NCI-H1694 treated with DMSO at 0.1 percent for 48 hours (cell line): ENCODE measurements at places on chromosomes 1 and 21.

- DNase-seq = no peak
Measured at GRCh38 chr1:102595106-102595505, 513.2 kb downstream of the COL11A1 start.

DNA sequence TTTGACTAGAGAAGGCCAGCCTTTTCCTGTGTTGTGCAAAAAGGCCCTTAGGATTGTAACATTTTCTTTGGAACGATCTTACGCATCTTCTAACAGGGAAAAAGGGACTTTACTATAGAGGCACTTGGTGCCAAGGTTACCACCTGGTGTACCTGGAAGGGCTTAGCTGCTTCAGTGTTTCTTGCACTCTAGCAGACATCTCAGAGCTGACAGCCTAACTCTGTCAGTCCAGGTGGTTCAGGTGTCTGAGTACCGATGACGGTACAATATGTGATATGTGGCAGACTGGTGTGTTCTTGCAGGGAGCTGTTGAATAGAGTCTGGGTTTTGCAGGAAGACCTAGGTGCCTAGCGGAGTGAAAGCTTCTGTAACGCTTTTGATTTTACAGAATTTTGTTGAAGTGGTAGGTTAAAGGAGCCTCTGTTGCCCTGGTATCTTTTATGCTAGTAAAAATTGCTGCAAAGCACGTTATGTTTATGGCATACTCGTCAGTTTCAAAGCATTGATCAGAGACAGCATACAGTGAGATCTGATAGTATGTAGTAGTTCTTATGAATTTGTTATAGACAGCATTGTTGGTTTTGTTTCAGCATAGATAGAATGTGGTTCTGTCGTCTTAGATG is 1.4 kb downstream of the MAGI3 start:
- DNase-seq = peak; percentile 24

GRCh38 chr1:6141592-6141991 is 38.5 kb downstream of the CHD5 start:
- DNase-seq = no peak

DNA sequence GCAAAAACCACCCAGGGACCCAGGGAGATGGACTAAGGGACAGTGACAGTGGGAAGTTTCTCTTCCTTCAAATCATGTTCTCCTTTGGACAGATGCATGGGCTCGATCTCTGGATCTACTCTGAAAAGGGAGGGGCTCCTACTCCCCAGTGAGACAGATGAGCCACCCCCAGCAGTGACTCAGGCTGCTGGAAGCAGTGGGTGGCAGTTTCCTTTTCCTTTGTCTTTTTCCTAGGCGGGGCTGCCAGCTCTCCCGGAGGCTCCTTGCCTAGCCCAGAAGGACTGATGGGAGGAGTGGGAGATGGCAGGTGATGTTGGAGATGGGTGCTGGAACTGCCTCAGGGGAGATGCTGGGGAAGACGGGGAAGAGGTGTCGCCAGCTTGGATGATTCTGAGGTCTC is 41.0 kb upstream of the IGSF21 start:
- no peak for DNase-seq

GRCh38 chr1:1278620-1279019 is 1.6 kb upstream of the SCNN1D start:
- DNase-seq = no peak

DNA sequence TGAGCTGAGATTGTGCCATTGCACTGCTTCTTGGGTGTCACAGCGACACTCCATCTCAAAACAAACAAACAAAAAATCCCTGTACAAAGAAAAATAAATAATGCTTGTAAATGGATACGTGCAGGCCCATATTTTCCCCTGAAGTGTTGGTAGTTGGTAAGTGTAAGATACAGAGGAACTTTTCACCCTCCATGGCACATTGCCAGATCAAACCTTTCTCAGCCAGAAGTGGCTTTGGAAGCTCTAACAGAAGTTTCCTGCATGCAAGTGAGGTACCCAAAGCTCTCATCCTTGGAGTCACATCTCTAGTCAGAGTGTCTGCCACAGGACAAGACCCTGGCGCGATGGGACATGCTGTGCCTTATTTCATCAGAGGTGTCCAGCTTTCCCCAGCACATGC is 7.3 kb downstream of the NDUFV3 start:
- no peak for DNase-seq

GRCh38 chr1:203059485-203059884 is 26.3 kb downstream of the MYOG start:
- DNase-seq = no peak

DNA sequence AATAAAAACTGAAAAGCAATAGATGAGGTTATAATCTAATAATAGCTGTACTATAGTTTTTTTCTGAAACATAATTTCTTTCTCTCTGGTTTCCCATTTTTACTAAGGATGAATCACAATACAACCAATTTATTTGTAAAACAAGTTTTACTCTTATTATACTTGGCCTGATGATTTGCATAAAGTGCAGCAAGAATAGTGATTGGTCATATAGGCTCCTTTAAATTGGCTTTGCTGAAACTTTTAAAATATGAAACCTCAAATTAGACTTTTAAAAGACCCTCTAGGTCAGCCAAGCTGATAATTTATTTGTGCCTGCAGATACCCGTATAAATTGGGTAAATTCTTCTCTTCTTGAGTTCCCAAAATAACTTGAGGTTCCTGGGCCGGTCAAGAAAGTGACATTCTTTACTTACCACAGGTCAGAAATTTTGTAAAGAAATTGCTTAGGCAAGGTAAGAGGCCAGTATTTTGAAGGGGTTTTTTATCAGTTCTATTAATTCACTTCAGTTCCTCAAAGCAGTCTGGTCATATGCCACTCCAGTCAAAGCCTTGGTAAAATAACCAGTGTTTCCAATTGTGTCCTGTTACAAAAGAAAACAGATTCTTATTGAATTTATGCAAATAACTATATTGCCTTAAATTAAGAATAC is 76.1 kb downstream of the C21orf91 start:
- no peak for DNase-seq

DNA sequence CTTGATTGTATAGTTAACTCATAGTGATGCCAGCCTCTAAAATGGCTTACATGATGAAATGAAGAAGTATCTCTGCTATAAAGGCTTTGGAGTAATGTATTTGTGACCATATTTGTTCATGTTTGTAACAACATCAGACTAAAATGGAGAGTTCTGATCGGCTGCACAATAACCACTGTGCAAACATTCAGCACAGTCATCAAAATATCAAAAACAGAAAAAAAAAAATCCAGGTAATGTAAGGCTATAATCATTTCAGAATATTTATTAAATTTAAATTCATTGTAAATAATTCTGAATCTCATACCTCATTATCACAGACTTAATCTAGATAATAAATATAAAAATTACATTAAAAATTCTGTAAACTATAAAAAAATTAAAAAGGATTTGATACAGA is 1161.8 kb downstream of the MRPL39 start:
- DNase-seq = no peak

GRCh38 chr1:28902738-28903137 is 11.6 kb upstream of the EPB41 start:
- DNase-seq = no peak

DNA sequence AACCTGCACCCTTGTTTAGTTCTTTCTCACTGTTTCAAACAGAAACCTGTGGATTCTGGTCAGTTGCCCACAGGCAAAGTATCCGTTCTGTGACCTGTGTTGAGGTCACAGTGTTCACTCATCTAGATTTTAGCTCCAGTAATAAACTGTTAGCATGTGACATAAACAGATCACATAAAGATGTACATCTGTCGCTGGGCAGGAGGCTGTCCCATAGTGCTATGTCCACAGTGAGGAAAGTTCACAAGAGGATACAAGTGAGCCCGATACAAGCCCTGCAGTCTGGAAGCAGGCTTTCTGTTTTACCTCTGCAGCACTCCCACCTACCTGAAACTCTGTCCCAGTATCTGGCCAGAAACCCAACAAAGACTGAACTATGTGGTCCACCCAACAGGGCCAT is 28.4 kb downstream of the LMX1A start:
- no peak for DNase-seq

GRCh38 chr1:245338485-245338877 is 183.7 kb downstream of the KIF26B start:
- DNase-seq = no peak

DNA sequence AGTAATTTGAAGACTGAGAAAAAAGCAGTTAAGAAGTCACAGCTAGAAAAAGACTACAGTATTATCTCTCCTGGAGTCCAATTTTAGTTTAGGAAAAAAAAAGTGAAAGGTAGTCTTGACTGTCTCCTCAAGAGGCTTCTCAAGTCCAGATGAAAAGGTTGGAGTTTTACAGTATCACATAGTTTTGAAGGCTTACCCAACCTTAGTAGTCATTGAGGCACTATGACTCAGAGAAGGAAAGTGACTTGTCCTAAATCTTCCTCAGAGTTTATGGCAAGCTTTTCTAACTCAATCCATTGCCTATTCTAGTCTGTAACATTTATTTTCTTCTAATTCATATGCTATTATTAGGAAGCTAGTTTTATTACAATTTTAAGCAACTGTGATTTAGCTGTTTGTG is 174.9 kb downstream of the DPYD start:
- DNase-seq = no peak

GRCh38 chr1:111739925-111740765 is 950 bp upstream of the INKA2 start:
- DNase-seq = peak; percentile 72

- no peak for DNase-seq
Measured at GRCh38 chr1:211695135-211695816, 19.9 kb upstream of the NEK2 start.

GRCh38 chr1:240092301-240093119 is 827 bp downstream of the FMN2 start:
- peak; percentile 27 for DNase-seq

DNA sequence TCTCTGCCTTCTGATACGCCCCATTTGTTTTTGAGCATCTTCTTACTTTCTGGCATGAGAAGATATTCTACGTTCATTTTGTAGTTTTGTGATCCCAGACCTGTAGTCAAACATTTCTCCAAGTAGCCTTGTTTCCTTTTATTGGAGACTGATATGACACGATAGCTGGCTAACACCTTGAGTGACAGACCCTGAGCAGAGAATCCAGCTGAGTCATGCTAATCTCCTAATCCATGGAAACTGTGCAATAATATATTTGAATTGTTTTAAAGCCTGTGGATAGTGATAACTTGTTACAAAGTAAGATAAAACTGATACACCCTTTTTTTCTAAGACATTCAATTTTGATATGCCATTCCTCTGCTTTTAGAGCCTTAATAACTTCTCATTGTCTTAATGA is 1.2 kb upstream of the IFI44L start:
- no peak for DNase-seq

GRCh38 chr1:115062542-115063004 is 26.7 kb downstream of the TSPAN2 start:
- no peak for DNase-seq

GRCh38 chr1:177334903-177335302 is 164.1 kb downstream of the BRINP2 start:
- no peak for DNase-seq

DNA sequence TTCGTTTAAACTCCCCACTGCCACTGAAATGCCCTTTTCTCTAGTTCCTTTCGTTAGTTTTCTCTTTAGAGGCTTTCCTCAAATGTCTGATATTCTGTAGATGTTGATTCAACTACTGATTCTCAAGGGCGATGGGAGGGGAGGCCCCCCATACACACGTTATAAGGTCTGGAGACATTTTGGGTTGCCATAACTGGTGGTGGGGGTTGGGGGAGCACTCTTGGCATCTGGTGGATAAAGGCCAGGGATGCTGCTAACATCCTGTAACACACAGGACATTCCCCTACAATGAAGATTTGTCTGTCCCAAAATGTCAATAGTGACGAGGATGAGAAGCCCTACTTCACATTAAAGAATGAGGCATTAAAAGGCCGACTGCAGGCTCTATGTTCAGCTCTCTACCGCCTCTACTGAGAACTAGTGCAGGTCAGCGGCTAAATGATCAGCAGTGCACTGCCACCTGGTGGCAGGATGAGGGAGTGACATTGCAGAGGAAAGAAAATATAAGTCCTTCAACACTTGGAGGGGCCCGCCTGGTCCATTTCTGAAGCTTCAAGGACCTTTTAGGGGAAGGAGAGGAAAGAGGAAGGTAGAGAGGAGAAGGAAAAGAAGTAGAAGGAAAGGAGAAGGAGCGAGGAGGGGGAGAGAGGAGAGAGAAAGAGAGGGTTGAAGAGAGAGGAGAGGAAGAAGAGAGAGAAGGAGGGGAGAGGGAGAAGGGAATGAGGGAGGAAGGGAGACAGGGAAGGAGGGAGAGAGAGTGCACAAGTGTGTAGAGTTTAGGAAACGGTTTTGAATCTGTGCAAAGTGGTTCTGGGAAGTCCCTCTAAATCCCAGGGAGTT is 29.4 kb downstream of the ALG14 start:
- peak; percentile 91 for DNase-seq

GRCh38 chr1:207811319-207811718 is 59.5 kb downstream of the CD46 start:
- no peak for DNase-seq
